ENCODE measurements at places on chromosomes 4 and X.

- no peak for DNase-seq
These were observed 188.6 kb downstream of the TSPAN5 start for GRCh38 chr4:98469771-98470170.

DNA sequence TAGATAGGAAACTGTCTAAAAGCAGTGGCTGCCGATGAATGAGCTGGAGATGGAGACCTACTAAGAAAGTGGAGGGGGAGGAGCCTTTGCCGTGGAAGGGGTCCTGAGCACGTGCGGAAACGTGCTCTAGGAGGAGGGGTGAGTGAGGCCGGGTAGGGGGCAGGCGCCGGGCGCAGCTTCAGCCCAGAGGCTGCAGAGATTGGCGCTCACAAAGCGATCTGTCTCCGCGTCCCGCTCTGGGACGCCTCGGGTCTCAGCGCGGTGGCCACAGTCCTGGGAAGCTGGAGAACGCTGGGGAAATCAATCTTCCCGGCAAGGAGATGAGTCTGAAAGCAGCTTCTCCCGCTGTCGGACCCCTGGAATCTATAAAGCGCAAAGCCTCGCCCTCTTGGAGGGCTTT lies 444 bp upstream of the ARHGAP6 start:
- DNase-seq, result no peak

GRCh38 chrX:41823402-41823801 lies 99.4 kb downstream of the GPR82 start:
- DNase-seq, result no peak

DNA sequence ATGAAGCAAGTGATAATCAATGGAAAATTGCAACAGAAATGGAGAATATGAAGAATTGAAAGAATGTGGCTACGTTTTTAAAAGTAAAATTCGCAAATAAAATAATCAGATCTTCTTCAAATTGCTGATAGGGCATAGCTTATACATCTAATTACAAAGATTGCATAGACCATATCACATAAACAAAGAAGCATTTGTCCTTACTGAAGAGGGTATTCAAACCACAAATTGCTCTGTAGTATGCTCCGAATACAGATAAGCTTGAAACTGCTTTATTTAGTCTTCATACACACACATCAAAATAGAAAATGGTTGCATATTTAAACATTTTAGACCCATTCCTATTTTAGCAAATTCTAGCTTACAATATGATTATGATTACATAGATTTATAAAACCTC lies 206.7 kb upstream of the SLIT2 start:
- DNase-seq, result no peak

DNA sequence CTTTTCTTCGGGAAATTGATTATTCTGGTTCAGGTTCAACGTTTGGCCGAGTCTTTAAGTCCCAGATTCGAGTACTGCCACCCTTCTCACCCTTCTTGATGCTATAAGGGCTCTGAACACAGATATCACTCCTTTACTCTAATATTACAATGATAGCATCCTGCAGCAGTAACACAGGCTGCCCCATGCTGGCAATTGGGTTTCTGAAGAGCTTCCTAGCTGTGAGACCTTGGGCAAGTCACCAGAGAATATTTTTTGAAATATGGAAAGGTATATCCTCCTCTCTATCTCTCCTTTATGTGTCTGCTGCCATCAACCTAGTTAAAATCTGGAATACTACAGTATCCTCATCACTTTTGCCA lies 297 bp upstream of the MTMR8 start:
- DNase-seq, result no peak

- DNase-seq, result no peak
These were observed 513 bp downstream of the NHSL2 start for GRCh38 chrX:71910986-71911730.

DNA sequence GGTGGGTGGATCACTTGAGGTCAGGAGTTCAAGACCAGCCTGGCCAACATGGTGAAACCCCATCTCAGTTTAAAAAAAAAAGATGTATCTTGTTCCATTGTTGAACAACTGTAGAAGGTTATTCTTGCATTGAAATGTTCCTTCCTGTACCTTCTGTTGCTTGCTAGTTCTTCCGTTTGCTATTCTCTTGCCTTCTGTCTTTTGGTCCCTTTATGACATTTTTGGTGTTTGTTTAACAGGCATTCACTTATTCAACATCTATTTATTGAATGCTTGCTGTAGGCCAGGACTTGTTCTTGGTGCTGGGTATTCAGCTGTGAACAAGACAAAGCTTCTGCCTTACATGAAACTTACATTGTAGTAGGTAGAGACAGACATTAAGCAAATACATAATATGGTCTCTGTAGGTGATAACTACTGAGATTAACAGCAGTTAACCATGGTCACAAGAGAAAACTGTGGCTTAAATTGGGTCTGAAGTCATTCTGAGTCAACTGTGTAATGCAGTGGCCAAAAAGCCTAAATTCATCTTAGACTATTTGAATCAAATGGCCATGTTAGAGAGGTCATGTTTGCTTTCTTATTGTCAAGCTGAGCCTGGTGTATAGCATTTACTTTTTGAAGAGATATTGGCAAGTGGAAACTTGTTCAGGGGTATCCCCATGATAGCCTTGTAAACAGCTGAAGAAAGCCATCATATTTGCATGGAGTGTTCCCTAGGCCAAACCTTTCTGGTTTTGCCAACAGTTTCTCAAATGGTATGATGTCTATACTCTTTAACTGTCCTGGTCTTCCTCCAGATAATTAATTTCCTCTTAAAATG lies 35.6 kb downstream of the GAB1 start:
- DNase-seq, result no peak

GRCh38 chr4:141635736-141636081 lies 674 bp upstream of the IL15 start:
- DNase-seq, result no peak

GRCh38 chr4:140116442-140117104 lies 37.4 kb downstream of the MAML3 start:
- DNase-seq, result no peak

GRCh38 chr4:119299741-119300100 lies 22.2 kb downstream of the FABP2 start:
- no peak for DNase-seq

DNA sequence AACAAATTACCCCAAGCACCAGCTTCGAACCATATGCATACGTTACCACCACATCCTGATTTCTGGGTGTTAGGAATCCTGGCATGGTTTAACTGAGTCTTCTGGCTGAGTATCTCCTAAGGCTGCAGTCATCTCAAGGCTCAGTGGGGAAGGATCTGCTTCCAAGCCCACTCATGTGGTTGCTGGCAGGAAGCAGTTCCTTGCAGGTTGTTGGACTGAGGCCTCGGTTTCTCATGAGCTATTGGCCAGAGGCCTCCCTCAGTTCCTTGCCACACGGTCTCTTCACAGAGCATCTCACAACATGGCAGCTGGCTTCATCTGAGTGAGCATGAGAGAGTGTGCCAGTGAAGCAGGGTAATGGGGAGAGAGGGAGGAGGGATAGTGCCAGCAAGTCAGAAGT lies 96.1 kb upstream of the MTM1 start:
- no peak for DNase-seq

All from stimulated activated CD4-positive, alpha-beta T cell treated with anti-CD3 and anti-CD28 coated beads, Interleukin-12 subunit alpha, Interleukin-12 subunit beta, amount 100 ng/mL, for 48 hours (primary cell).